ENCODE measurements at places on chromosomes 1 and 21.

- DNase-seq = no peak
Observed at GRCh38 chr21:34351786-34352241, 12.0 kb upstream of the KCNE2 start.

DNA sequence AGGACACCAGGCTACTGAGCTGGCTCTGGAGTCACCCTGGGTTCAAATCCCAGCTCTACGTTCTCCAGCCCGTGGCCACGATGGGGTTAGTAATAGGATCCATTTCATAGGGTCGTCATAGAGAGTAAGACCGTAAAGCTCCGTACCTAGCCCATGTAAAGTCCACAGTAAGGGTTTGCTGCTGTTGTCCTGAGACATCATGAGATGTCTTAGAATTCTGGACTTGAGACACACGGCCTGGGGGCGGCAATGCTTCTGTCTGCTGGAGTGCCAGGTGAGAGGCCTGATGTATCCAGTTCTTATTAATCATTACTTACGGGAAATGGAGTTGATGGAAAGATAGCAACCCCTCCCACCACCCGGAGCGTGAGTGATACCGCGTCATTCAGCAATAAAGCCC is 3.6 kb downstream of the TCP10L start:
- DNase-seq = no peak

DNA sequence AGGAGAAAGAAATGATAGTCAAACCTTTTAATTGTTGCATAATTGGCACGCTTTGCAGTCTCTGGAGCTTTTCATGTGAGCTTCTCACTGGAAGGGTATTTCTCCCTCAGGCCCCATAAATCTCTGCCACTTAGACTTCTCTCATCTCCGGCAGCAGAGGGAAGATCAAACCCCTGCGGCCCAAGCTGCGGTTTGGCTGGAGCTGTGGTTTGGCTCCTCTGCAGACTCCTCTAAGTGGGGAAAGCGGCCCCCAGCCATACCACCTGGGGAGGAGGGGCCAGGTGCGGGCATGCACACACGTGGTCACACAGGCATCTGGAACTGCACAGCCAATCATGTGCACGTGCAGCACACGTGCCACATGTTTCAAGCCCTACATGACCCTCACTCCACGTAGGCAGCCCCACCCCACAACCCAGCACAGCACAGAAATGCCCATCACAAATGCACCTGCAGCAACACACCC is 58.3 kb downstream of the UBE2T start:
- no peak for DNase-seq

- DNase-seq = no peak
Observed at GRCh38 chr1:25664357-25665199, 48.0 kb downstream of the MAN1C1 start.

- no peak for DNase-seq
Observed at GRCh38 chr1:62508187-62508758, 71.4 kb downstream of the USP1 start.

All from vagina (tissue), 2 donors.